ENCODE measurements at places on chromosomes 6 and 20.

- no peak for DNase-seq
These were observed 16.5 kb downstream of the PPP1R10 start for GRCh38 chr6:30600451-30600961.

- no peak for DNase-seq
These were observed 50.8 kb upstream of the NRN1 start for GRCh38 chr6:6057442-6058053.

GRCh38 chr6:32858194-32858593 is 4.2 kb downstream of the PSMB9 start:
- DNase-seq, result no peak

- DNase-seq, result no peak
These were observed 37.8 kb downstream of the ZC2HC1B start for GRCh38 chr6:143901885-143902750.

All from nucleus accumbens (tissue), 56 donors.